Muscle of leg (tissue), 16 donors: ENCODE measurements at places on chromosomes 6 and 20. TPM values are rescaled to one million over a fixed set of nuclear protein-coding genes. Genes with fewer than 3 reads are reported as not detected.

- DNase-seq, result no peak
- H3K4me1 ChIP-seq, result no peaks in the 10 kb centered on the region
- no peak overlapping the region for H3K27ac ChIP-seq
- no peaks in the 10 kb centered on the region for H3K27me3 ChIP-seq
Measured at GRCh38 chr6:124868481-124868880, 93.8 kb upstream of the RNF217 start.

DNA sequence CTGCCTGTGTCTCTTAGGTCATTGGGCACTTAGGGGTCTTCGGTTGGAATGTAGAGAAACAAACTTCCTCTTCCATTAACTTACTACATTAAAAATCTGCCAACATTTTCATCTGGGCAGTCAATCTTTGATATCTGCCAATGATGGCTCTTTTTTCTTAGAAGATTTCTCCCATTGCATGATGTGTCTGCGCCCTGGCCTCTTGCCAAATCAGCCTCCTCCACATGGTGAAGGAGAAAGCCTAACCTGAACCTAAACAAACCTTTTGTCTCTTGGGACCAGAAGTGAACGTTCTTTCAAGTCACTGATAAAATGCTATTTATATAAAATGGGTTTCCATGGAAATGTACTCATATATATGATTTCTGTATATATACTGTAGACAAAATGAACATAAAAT is 998.9 kb upstream of the GJE1 start:
- no peak overlapping the region for H3K4me3 ChIP-seq
- H3K27me3 ChIP-seq, result no peaks in the 10 kb centered on the region
- no peak for DNase-seq
- no peaks in the 10 kb centered on the region for H3K4me1 ChIP-seq
- H3K36me3 ChIP-seq, result no peaks in the 10 kb centered on the region
- no peak overlapping the region for H3K27ac ChIP-seq

DNA sequence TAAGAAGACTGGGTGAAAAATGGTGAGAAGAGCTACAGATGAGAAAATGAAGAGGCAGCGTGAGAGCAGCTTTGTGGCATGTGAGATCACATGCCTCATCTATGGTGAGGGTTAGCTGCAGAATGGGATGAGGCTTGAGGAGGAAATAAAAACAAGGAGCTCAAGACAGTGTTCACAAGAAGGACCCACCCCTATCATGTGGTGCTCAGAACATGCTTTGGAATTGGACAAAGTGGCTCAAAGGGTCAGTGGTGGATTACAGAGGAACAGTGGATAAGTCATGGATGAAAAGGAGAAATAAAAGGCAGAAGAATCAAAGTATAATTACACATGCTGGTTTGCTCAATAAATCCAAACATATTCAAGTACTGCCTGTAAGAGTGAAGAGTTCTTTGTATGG is 126.9 kb upstream of the UST start:
- H3K36me3 ChIP-seq, result no peaks in the 10 kb centered on the region
- H3K4me1 ChIP-seq, result no peaks in the 10 kb centered on the region
- H3K4me3 ChIP-seq, result no peak overlapping the region
- DNase-seq, result no peak
- H3K27me3 ChIP-seq, result no peaks in the 10 kb centered on the region
- H3K27ac ChIP-seq, result no peak overlapping the region

Gene SLC52A3
- total RNA-seq, result 0.22 TPM

Gene EGFL8
- total RNA-seq, result 28.9 TPM

Gene PDSS2
- total RNA-seq, result 6.6 TPM

Gene CST4
- total RNA-seq, result not detected

Gene GSTA2
- not detected for total RNA-seq

Gene ENPP3
- total RNA-seq, result 0.31 TPM
